Trophoblast cell (in vitro differentiated cells and primary cell): ENCODE measurements at places on chromosomes 1 and 21.

DNA sequence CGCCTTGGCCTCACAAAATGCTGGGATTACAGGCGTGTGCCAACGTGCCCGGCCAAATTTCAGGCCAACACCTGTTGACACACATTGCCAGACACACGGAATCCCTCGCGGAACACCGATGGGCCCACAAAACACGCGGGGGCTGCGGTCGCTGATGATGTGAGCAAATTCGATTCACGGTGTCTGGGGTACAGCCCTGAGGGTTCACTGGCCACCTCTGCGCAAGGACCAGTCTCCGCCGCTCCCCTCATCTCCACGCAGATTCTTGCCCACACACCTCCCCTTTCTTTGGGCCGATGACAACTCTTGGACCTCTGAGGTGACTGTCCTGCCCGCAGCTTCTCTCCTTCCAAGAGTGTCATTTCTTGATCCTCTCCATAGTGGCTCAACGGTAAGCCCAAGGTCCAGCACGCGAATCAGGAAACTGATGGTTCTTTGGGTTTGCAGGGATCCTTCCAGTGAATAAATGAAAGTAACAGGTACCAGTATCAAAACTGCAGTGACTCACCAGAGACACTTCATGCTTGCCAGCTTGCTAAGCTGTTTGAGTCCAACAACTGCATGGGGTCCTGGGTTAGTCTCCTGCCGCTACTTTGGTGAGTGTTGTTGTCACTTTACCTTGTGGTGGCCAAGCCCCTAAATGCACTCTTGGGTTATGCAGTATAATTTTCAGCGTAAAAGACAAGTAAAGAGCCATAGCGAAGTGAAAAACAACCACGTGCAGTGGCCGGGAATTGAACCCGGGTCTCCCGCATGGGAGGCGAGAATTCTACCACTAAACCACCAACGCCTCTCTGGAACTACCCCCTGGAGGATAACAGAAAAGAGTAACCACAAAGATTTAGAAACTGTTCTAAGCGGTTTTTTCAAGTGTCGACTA lies 11.0 kb upstream of the RNU1-3 start:
- H3K36me3 ChIP-seq: no peaks in the 10 kb centered on the region
- no peak overlapping the region for H3K27ac ChIP-seq
- no peaks in the 10 kb centered on the region for H3K27me3 ChIP-seq
- H3K4me3 ChIP-seq: no peak overlapping the region

GRCh38 chr1:195637539-195637938 lies 970.7 kb downstream of the KCNT2 start:
- no peaks in the 10 kb centered on the region for H3K4me1 ChIP-seq
- no peak overlapping the region for H3K27ac ChIP-seq
- H3K36me3 ChIP-seq: no peaks in the 10 kb centered on the region
- no peaks in the 10 kb centered on the region for H3K27me3 ChIP-seq

- peaks cover 5% of the 10 kb centered on the region for H3K4me1 ChIP-seq
- peak within 1 kb of the TSS; percentile 52 for H3K4me3 ChIP-seq
- DNase-seq: no peak
These were observed at the start of gene FMN2 for GRCh38 chr1:240091614-240092300. Gene FMN2, plus strand, starts transcription at chr1:240091883. Its CDS starts 227 bp downstream, at chr1:240092110.

DNA sequence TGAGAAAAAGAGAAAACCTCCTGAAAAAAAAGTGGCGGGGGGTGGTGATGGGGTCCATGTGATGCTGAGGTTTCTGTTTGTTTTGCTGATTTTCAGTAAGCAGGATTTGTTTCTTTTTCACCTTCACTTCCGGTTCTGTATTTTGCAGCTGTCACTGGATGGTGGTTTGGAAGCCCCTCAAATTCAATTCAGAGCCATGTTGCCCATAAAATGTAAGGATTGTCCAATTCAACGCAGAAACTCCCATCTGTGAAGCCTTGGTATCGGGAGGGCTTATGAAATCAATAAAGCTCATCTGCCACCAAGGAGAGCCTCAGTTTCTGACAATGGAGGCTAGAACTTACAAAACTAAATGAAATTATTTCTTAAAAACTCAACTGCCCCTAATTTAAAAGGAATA lies 12.1 kb downstream of the CAPN8 start:
- H3K4me1 ChIP-seq: no peaks in the 10 kb centered on the region
- no peaks in the 10 kb centered on the region for H3K27me3 ChIP-seq
- H3K36me3 ChIP-seq: no peaks in the 10 kb centered on the region
- no peak for DNase-seq
- no peak overlapping the region for H3K27ac ChIP-seq
- no peak overlapping the region for H3K4me3 ChIP-seq

DNA sequence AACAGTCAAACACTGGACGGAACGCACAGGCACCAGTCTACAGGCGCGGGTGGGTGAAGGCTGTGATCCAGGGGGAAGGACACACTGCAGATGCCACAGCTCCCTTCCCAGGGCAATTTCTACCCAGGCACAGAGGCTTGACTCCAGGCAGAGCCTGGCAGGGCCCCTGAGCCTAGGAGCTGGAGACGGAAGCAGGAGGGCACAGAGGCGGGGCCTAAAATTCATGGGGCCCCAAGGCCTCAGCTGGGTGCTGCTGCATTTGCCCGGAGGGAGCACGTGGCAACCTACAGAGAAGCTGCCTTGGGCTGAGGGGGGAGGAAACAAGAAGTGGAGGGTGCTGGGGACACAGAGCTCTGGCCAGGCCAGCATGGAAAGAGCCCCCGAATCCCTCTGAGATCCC lies 41.2 kb downstream of the UBE2G2 start:
- no peaks in the 10 kb centered on the region for H3K27me3 ChIP-seq
- no peak for DNase-seq
- H3K4me3 ChIP-seq: no peak overlapping the region

DNA sequence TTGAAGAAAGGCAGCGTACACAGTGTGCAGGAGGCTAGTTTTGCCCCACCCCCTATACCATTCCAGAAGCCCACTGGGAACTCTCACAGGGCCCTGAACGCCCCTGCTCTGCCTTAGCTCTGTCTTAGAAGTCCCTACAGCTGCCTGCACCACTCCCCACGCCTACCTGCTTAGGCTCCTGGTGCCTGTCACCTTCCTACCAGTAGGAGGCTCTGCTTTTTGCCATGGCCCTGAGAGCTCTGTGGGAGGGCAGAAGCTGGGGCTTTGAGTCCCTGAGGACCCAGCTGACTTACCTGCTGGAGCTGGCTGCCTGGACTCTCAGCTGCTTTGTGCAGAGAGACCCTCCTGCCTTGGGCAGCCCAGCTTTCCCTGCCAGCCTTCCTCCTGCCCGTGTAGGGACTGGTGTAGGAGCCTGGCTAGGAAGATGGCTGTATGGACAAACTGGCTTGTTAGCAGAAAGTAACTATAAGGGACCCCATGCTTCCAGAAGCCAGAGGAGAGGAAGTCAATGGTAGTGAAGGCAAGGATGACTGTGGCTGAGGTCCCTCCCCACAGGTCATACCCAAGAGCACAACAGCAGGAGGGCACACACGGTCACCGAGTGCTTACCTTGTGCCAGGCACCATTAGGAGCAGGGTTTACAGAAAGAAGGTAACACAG lies 9.8 kb upstream of the CELSR2 start:
- peak overlapping the region; percentile 5 for H3K27ac ChIP-seq
- H3K27me3 ChIP-seq: no peaks in the 10 kb centered on the region
- peaks cover 12% of the 10 kb centered on the region for H3K4me1 ChIP-seq
- peaks cover 33% of the 10 kb centered on the region for H3K36me3 ChIP-seq
- H3K4me3 ChIP-seq: no peak overlapping the region
- DNase-seq: peak; percentile 62

DNA sequence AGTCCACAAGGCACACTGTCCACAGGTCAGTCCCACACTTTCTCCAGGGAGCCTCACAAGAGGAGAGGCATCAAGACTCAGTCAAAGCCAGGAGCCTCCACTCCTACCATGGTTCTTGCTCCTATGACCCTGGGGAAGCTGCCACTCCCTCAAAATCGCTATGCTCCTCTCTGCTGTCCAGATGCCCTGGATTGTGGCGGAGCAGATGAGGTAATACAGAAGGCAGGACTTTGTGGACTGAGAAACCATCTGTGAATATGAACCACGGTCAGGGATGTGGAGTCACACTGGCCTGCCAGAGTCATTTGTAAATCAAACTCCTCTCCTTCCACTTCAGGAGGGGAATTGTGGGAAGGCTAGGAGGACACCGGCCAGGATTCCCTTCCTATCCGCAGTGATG lies 20.6 kb downstream of the VWA5B1 start:
- no peak overlapping the region for H3K4me3 ChIP-seq
- no peaks in the 10 kb centered on the region for H3K27me3 ChIP-seq
- no peak overlapping the region for H3K27ac ChIP-seq

- no peak overlapping the region for H3K4me3 ChIP-seq
- no peaks in the 10 kb centered on the region for H3K4me1 ChIP-seq
- DNase-seq: no peak
- H3K27ac ChIP-seq: no peak overlapping the region
- H3K27me3 ChIP-seq: no peaks in the 10 kb centered on the region
- H3K36me3 ChIP-seq: no peaks in the 10 kb centered on the region
These were observed 58.6 kb upstream of the HIVEP3 start for GRCh38 chr1:41977326-41977725.

DNA sequence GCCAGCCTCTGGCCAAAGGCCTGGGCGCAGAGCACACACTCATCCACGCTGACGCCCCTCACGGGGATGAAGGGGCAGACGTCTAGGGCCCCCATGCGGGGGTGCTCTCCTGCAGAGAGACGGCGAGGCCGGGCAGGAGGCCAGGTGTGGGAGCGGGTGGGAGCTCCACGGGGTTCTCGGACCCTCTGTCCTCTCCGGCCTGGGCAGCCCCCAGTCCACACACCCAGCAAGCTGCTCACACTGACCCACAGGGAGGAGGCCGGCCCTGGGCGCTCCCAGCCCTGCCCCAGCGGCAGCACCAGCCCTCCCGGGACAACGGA lies 2.5 kb downstream of the FTCD start:
- H3K4me3 ChIP-seq: no peak overlapping the region
- peaks cover 6% of the 10 kb centered on the region for H3K4me1 ChIP-seq
- no peak for DNase-seq
- no peak overlapping the region for H3K27ac ChIP-seq
- H3K27me3 ChIP-seq: no peaks in the 10 kb centered on the region

- H3K27ac ChIP-seq: no peak overlapping the region
- H3K4me3 ChIP-seq: no peak overlapping the region
- H3K4me1 ChIP-seq: peaks cover 10% of the 10 kb centered on the region
- DNase-seq: no peak
- no peaks in the 10 kb centered on the region for H3K27me3 ChIP-seq
These were observed 2.9 kb upstream of the DIP2A start for GRCh38 chr21:46455575-46456385.

- H3K27ac ChIP-seq: no peak overlapping the region
- H3K4me1 ChIP-seq: no peaks in the 10 kb centered on the region
- DNase-seq: no peak
These were observed 402.1 kb upstream of the B3GALT2 start for GRCh38 chr1:193588311-193589082.

DNA sequence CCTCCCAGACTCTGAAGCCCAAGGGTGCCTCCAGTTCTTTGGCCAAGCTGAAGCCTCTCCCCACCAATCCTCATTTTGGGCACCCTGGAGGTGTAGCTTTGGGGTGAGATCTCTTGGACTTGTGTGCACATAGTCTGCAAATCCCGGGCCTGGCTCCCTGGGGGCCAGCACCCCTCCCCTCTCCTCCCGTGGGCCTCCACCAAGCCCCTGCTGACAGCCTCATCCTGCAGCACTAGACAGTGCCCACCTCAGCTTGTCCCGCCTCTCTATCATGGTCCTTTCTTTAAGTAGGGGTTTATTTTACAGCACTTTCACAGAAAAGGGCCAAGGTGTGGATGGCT lies 3.2 kb downstream of the GJC2 start:
- H3K36me3 ChIP-seq: peaks cover 15% of the 10 kb centered on the region
- peaks cover 21% of the 10 kb centered on the region for H3K4me1 ChIP-seq
- no peaks in the 10 kb centered on the region for H3K27me3 ChIP-seq
- no peak for DNase-seq

DNA sequence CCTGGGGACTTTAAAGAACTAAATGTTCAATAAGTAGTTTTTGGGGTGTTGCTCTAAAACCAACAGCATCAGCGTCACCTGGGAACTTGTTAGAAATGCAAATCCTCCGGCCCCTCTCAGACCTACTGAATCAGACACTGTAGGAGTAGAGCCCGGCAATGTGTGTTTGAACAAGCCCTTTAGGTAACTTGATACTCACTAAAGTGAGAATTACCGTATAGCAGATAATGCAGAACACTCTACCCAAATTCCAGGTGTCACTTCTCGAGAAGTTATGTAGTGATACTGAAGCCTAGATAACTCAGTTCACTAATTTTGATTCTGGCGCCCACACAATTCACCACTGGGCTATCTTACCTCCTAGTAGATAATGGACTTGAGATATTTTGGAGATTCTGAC lies 3.7 kb upstream of the DPT start:
- H3K27ac ChIP-seq: no peak overlapping the region
- no peak overlapping the region for H3K4me3 ChIP-seq
- peaks cover 3% of the 10 kb centered on the region for H3K4me1 ChIP-seq
- no peak for DNase-seq

DNA sequence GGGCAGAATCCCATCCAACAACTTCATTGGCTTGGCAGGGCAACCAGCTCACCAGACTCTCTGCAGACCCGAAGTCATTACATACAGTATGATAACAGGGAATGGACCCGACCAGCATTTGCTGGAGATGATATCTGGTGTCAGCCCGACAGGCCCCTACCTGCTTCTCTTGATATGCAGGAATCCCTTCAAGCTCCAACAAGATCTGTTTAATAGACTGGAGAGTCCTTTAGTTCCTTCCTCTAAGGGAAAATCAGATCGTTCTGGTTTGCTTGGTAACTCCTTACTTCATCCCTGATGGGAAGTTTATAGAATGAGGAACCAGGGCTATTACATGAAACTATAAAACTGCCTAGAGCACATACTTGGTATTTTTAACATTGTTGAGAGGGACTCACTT lies 61.2 kb downstream of the EDARADD start:
- no peaks in the 10 kb centered on the region for H3K4me1 ChIP-seq
- DNase-seq: peak; percentile 47
- no peaks in the 10 kb centered on the region for H3K27me3 ChIP-seq
- H3K27ac ChIP-seq: no peak overlapping the region
- H3K4me3 ChIP-seq: no peak overlapping the region
- no peaks in the 10 kb centered on the region for H3K36me3 ChIP-seq

GRCh38 chr1:45566722-45567121 lies 16.1 kb downstream of the AKR1A1 start:
- no peaks in the 10 kb centered on the region for H3K4me1 ChIP-seq
- H3K36me3 ChIP-seq: peaks cover 45% of the 10 kb centered on the region
- no peaks in the 10 kb centered on the region for H3K27me3 ChIP-seq
- H3K4me3 ChIP-seq: no peak overlapping the region
- DNase-seq: no peak

GRCh38 chr21:29939104-29939923 lies 482 bp downstream of the GRIK1 start:
- H3K4me1 ChIP-seq: peaks cover 3% of the 10 kb centered on the region
- H3K4me3 ChIP-seq: no peak overlapping the region
- H3K27ac ChIP-seq: no peak overlapping the region
- peaks cover 26% of the 10 kb centered on the region for H3K27me3 ChIP-seq

GRCh38 chr1:240385985-240386978 lies 225.7 kb downstream of the GREM2 start:
- DNase-seq: peak; percentile 93
- no peaks in the 10 kb centered on the region for H3K4me1 ChIP-seq
- no peaks in the 10 kb centered on the region for H3K27me3 ChIP-seq
- no peak overlapping the region for H3K4me3 ChIP-seq
